ENCODE measurements at places on chromosomes 1 and 21.
A peak's percentile ranks its signal among the peaks of the same experiment; 100 is the strongest.

DNA sequence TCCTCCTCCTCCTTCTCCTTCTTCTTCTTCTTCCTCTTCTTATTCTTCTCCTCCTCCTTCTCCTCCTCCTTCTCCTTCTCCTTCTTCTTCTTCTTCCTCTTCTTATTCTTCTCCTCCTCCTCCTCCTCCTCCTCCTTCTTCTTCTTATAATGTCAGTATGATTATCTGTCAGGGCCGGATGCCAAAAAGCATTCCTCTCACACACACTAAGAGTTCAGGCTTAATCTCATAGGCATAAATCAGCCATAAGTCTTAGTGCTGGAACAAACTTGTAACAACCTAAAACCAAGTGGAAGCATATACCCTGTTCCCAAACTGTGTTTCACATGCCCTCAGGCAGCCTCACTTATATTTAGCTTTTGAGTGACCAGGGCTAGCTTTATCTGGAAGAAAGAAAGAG is 240.3 kb downstream of the LMX1A start:
- DNase-seq: no peak

GRCh38 chr1:204286831-204287421 is 72.8 kb downstream of the PLEKHA6 start:
- DNase-seq: no peak

GRCh38 chr1:7491818-7492173 is 279.3 kb upstream of the VAMP3 start:
- DNase-seq: no peak

- peak; percentile 95 for DNase-seq
These were observed 411.8 kb downstream of the SETD4 start for GRCh38 chr21:35648512-35648911.

DNA sequence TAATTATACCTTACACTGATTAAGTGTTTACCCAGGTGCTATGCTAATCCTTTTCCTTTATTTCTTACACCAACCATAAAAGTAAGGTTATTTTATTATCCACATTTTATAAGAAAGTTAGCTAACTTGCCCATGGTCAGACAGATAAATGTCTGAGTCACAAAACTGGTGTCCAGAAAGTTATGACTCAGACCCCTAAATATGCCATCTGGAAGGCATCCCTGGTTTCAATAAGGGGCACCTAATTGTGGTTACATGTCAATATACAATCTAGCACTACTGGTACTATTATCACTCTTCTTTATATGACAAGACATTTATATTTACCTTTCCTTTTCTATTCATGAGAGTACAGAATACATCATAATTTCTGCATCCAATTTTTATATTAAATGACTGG is 496.5 kb upstream of the ADGRL2 start:
- DNase-seq: no peak

DNA sequence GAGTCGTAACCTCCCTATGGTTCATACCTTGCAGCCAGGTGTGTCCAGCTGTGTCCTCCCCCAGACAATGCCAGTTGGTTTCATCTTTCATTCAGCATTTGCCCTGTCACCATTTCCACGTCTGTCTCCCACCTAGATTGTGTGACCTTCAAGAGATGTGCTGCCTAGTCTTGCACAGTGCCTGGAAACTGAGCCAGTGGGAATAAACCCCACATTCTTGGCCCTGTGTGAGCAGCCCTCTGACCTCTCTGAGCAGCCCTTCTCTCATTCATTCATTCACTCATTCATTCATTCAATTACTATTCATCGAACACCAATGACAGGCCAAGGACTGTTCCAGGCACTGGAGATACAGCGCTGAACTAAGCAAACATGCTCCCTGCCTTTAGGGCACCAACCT is 115.7 kb downstream of the GRIK3 start:
- no peak for DNase-seq

- no peak for DNase-seq
These were observed 7.7 kb upstream of the SPATC1L start for GRCh38 chr21:46191686-46192575.

DNA sequence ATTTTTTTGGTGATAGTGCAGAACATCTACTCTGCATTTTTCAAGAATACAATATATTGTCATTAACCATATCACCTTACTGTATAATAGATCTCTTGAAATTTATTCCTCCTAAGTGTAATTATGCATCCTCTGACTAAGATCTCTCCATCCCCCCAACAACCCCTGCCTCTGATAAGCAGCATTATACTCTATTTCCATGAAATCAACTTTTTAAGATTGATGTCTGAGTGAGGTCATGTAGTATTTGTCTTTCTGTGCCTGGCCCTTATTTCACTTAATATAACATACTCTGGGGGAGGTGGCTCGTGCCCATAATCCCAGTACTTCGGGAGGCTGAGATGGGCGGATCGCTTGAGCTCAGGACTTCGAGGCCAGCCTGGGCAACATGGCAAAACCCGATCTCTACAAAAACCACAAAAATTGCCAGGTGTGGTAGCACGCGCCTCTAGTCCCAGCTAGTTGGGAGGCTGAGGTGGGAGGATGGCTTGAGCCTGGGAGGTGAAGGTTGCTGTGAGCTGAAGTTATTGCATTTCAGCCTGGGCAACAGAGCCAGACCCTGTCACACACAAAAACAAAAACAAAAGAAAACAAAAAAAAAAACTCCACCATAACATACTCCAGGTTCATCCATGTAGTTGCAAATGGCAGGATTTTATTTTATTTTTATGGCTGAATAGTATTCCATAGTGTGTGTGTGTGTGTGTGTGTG is 5.7 kb downstream of the ACOT11 start:
- no peak for DNase-seq

- DNase-seq: no peak
These were observed 77.9 kb downstream of the POFUT2 start for GRCh38 chr21:45209685-45210284.

GRCh38 chr21:22791986-22792560 is 1793.9 kb downstream of the NCAM2 start:
- DNase-seq: peak; percentile 65

DNA sequence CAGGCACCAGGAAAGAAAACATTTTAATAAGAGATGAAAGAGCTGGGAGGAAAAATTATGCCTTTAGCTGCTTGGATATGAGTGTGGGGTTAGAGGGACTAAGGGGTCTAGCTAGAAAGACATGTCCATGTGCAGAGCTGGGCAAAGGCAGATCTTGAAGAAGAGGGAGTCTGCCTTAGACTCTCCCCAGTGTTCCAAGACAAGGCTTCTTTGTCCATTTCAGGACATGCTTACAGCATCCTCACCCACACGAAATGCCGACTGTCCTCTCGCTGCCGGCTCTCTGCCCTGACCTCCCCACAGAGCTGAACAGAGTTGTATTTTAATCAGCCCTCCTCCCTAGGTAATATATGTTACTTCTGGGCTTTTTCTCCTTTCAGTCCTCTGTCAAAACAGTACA is 100.7 kb upstream of the ATP1B1 start:
- no peak for DNase-seq

- DNase-seq: no peak
These were observed 275.9 kb upstream of the SNX7 start for GRCh38 chr1:98385652-98386051.

GRCh38 chr1:42743317-42744147 is 3.5 kb upstream of the CLDN19 start:
- DNase-seq: no peak

DNA sequence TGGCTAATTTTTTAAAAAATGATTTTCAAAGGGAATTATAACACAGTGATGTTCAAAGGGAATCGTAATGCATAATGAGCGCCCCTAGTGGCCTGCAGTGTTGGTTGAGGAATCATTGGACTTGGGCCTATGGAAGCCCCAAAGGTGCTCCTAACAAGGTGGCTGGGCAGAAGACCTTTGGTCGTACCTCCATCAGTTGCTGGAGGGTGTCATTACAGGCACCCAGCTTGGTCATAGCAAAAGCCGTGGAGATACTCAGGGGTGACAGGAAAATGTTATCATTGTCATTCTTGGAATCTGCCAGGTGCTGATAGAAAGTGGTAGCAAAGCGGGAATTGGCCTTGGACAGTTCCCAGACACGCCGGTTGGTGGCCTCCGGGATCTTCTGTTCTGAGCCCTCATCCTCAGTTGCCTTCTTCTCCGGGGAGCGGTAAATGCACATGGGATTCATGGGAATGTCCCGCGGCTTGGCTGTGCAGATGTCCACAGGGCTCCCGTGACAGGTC is 2.7 kb downstream of the SERPINC1 start:
- DNase-seq: no peak

DNA sequence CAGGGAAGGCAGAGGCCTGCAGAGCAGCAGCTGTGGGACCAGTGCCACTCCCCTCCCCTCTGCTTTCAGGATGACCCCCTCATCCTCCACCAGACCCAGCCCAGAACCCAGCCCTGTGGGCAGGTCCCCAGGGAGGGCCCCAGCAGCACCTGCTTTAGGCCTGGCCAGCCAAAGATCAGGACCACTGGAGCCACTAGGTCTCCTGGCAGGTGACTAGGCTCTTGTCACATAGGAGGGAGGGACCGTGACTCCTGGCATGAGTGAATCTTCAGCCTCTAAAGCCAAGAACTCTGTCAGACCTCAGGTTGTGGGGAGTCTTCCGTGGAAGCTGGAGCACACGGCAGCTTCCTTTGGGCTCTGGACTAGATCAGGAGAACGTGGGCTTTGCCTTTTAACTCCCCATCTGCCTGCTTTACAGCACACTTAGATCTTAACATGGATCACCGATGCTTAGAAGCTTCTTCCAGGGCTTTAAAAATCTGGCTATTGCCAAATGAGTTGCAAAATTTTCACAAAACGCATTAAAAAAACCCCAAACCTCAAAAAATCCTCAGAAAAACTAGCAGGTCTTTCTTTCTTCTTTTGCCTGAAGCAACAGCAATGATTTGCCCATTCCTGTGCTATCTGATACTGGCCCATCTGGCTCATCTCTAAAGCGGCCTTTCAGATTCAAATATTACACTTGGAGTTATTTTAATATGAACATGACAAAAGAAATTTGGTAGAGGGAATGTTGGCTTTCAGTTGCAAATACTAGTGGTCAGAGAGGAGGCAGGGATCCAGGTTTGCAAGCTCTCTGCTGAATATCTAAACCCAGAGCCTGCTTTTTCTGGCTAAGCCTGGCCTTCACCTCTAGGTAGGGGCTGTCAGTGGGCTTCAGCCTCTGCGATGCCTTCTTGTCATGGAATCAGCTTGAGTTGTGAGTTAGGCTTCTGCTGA is 235.2 kb downstream of the SDCCAG8 start:
- no peak for DNase-seq

- DNase-seq: no peak
These were observed 43.4 kb upstream of the COL6A2 start for GRCh38 chr21:46054451-46054881.

- no peak for DNase-seq
These were observed 13.9 kb upstream of the ADAR start for GRCh38 chr1:154621875-154622274.

DNA sequence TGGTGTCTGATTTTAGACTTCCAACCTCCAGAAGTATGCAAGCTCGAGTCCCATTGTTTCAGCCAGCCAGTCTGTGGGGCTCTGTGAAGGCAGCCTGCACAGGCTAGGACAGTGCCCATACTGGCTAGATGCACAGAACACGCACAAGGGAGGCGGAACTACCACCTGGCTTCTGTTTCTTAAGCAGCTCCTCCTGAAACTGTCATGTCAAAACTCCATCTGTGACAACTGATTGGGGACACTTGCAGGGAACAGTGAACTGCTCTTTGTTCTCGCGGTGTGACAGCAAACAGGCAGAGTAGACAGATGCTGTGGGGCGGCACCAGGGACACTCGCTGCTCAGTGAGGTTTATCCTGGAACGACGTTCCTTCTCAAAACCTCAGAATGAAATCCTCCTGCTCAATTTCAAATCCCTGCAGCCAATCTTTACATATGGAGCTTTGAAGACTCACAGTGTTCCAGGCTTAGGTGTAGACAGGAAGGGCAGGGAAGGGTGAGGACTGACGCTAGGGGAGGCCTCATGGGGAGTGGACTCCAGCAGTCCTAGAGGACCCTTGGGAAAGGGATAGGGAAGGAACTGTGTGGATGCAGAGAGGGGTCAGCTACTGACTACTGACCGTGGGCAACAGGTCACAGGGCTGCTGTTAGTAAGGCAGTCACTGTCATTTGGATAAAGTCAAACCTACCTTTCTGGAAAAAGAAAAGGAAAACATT is 73.8 kb downstream of the ERG start:
- no peak for DNase-seq

DNA sequence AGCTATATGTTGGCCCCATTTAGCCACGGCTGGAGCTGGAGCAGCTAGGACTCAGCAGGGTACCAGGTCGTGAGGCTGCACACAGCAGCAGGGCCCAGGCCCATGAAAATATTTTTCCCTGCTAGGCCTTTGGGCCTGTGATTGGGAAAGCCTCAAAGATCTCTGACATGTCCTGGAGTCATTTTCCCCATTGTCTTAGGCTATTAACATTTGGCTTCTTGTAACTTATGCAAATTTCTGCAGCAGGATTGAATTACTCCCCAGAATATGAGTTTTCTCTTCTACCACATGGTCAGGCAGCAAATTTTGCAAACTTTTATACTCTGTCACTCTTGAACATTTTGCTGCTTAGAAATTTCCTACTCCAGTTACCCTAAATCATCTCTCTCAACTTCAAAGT is 11.2 kb downstream of the CFHR2 start:
- DNase-seq: no peak

DNA sequence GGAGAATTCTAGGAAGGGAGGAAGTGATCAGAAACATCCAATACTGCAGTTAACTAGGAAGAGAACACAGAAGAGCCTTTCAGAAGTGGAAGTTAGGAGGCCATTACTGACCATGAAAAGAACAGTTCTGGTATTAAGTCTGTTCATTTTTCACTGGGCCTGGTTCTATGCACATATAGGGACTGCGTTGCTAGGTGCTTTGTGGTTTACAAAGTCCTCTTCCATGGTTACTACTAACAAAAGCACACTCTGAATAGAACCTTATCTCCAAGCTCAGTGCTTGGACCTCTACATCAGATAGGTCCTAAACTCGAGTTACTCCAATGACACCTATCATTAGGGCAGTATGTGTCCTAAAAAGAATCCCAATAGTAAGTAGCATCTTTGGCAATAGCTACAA is 75.4 kb downstream of the RPAP2 start:
- DNase-seq: no peak

DNA sequence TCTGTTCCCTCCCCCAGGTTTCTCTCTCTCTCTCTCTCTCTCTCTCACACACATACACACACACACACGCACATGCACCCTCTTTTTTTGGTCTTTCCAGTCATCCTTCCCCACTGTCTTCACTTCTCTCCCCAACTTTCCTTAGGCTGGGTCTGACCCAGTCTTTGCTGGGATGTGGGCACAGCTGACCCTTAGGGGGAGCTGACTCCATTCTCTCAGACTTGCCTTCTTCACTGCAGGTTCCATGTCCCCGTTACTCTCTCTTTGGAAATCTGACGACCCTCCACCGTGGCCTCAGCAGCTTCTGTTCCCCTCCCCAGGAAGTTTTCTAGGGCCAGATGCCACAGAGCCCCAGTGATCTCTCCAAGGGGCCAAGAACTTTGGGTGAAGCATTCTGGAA is 2.1 kb downstream of the DISP3 start:
- no peak for DNase-seq

- DNase-seq: no peak
These were observed 361.1 kb downstream of the HHAT start for GRCh38 chr1:210689826-210690225.

- DNase-seq: no peak
These were observed 5.2 kb downstream of the IL6R start for GRCh38 chr1:154410185-154410827.
